ENCODE measurements at places on chromosomes 1 and 21. TPM values are rescaled to one million over a fixed set of nuclear protein-coding genes. Genes with fewer than 3 reads are reported as not detected.

- no peak for DNase-seq
These were observed 10.9 kb upstream of the IL20 start for GRCh38 chr1:206854401-206855129.

GRCh38 chr1:42322577-42322976 is 12.5 kb downstream of the FOXJ3 start:
- no peak for DNase-seq

- no peak for DNase-seq
These were observed 228.6 kb downstream of the COP1 start for GRCh38 chr1:175978476-175978875.

GRCh38 chr21:20351138-20351537 is 647.1 kb upstream of the NCAM2 start:
- no peak for DNase-seq

- no peak for DNase-seq
These were observed 96.6 kb upstream of the HNRNPU start for GRCh38 chr1:244960904-244961303.

GRCh38 chr1:42936309-42937078 is 22.2 kb downstream of the SLC2A1 start:
- DNase-seq, result no peak

- no peak for DNase-seq
These were observed 115.3 kb downstream of the CYYR1 start for GRCh38 chr21:26457817-26458216.

- no peak for DNase-seq
These were observed 68.4 kb downstream of the TLR5 start for GRCh38 chr1:223074445-223075300.

- DNase-seq, result no peak
These were observed 14.5 kb downstream of the HMGB4 start for GRCh38 chr1:33878392-33878791.

DNA sequence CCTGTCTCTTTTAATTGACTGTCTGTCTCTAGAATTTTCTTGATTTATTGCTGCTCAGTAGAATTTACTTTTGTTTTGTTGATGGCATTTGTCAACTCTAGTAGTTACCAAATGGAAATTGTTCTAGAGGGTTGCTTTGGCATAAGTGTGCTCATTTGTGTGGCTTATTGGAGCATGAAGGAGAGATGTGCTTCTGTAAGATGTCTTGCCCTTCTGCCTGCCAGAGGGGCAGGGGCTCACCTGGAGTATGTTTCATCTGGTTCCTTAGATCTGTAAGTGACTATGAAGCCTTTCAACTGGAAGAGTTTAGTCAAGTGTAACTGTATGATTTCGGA is 345.5 kb downstream of the DISC1 start:
- DNase-seq, result no peak

DNA sequence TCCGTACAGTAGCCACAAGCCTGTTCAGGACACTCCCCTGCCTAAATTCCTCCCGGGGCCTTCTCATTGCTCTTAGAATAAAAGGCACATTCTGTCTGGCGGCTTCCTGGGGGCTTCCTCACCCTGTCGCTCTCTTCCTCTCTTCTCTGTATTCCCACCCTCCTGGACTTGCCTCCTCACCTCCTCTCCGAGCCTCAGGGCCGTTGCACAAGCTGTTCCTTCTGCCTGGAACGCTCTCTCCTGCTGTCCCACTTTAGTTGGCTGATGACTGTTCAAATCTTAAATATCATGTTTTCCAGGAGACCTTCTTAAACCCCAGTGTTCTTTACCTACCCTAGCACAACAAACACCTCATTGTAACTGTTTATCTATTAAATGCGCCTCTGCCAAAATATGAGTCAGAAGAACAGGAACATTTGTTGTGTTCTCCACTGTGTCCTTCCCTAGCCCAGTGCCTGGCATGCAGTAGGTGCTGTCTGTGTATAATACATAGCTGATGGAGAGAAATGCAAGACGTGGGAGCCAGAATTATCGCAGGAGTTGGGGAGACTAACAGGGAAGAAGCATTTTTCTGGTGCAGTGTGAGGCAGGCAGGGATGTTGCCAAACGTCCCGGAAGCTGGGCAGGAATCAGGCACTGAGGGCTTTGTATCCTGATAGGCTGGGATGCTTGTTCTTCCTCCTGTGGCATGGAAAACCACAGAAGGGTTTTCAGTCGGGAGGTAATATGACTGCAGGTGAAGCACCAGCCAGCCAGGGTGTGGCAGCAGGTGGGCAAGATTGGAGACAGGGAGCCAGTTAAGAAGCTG is 24.1 kb upstream of the THRAP3 start:
- DNase-seq, result no peak

- DNase-seq, result no peak
These were observed 14.9 kb upstream of the ZMYM1 start for GRCh38 chr1:35064265-35064664.

- DNase-seq, result no peak
These were observed 159.2 kb downstream of the TRABD2B start for GRCh38 chr1:47837866-47838561.

DNA sequence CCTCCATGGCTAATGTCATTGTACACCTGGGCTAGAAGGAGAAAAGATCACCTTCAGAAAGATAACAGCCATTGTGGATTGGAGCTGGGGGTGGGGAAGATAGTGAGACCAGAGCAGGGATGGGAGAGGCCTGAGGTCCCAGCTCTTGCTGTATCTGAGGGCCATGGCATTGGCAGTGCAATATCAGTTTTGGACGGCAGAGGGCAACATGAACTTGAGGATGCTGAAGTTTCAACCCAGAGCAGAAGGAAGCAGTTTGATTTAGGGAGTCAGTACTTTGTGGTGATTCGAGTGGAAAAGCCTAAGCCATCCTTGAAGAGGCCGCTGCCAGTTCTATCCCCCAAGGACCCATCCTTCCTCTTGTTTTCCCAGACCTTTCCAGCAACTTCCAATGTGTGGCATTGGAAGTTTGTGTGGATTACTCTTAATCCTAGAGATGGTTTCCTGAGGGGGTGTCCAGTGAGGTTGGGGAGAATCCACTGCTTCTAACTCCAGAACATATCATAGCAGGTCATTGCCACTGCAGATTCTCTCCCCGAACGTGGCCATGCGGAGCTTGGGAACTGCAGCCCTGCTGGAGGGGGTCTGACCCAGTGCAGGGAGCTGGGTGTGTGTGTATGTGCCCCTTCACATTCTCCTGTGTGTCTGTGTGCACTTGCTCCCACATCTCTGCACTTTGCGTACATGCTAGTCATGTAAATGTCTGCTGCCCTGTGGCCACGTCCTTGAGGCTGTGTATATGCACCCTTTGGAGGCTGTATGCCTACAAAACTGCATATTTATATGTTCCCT is 24.1 kb downstream of the SLC26A9 start:
- DNase-seq, result peak; percentile 62

GRCh38 chr1:230857077-230857476 is 11.2 kb downstream of the C1orf198 start:
- DNase-seq, result no peak

The CYP4A11 gene
- total RNA-seq, result not detected

The CADM3 gene
- not detected for total RNA-seq

GRCh38 chr1:173353350-173353749 is 123.8 kb upstream of the PRDX6 start:
- no peak for DNase-seq

The VANGL1 gene
- 2.4 TPM for total RNA-seq

GRCh38 chr1:19511116-19511515 is 25.8 kb upstream of the CAPZB start:
- no peak for DNase-seq

DNA sequence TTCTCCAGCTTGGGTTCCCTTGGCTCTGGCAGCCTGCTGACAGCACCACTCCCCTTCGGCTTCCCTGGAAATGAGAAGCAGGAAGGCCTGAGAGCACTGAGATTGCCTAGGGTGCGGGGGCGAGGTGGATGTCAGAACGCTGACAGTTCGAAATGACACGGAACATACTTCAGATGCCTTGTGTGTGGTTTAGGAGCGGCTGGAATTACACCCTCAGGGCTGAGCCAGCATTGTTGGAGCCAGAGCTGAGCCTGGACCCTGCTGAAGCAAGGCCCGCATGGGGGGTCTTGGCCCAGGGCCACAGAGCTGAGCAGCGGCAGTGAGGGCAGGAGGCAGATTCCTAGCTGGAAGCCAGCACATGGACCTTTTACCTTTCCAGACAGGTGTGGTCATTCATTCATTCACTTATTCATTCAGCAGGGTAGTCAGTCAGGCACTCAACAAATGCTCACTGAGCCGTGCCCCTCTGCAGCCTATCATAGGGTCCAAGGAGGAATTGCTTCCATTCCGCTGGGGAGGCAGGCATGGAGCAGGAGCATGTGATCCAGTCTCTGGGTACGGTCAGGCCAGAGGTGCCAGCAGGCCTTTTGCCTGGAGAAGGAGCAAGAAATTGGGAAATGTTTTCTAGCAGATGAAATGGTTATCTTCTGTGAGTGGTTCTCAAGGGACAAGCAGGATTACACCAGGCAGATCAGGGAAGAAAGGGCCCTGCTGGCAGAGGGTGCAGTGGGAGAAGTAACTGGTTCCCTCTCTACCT is 6.6 kb upstream of the FOXE3 start:
- DNase-seq, result no peak

DNA sequence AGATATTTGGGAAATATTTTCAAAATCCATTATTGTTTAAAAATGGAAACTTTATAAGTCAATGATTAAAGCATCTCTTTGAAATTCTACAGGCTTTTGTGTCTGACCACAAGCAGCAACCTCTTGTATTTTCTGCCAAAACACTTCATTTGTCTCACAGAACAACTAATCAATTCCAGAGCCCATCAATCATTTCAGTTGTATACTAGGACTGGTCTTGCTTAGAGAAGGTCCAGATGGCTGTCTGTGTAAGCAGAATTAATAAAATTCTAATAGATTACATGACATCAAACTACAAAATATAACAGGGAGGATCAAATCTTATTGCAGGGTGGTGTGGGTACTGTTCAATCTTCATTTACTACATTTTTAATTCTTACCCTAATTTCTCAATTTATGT is 76.4 kb downstream of the ACBD6 start:
- DNase-seq, result no peak

The OR6F1 gene
- not detected for total RNA-seq

The CENPS gene
- 28.5 TPM for total RNA-seq

DNA sequence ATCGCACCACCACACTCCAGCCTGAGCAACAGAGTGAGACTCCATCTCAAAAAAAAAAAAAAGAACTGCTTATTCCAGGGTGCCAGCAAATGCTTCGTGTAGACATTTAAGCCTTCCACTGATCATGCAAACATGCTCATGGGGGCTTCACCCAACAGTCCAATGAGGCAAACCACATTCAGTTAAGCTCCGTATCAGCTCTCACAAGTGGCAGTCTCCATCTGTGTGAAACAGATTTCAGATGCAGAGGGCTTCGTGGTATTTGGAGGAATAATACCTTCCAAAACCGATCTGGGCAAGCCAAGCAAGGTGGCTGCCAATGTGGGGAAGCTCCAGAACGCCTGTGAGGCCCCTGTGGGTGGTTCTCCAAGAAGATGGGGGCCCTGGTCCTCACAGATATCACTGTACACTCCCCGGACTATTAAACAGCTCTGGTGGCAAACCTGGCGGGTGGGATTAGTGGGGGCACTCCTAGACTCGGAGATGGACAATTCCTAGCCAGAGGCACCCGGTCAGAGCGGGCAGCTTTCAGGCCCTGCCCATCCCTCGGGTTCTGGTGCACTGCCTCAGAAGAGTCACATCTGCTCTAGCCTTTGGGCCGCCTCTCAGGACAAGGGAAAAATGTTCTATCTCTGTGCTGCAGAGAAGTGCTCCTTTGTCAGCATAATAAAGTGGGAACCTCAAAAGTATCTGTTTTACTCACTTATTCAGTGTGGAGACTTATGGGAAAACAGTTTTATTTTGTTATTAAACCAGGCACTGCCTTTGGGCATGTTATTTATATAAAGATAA is 10.2 kb downstream of the CREG1 start:
- DNase-seq, result no peak

The SLAMF8 gene
- total RNA-seq, result 1.3 TPM

DNA sequence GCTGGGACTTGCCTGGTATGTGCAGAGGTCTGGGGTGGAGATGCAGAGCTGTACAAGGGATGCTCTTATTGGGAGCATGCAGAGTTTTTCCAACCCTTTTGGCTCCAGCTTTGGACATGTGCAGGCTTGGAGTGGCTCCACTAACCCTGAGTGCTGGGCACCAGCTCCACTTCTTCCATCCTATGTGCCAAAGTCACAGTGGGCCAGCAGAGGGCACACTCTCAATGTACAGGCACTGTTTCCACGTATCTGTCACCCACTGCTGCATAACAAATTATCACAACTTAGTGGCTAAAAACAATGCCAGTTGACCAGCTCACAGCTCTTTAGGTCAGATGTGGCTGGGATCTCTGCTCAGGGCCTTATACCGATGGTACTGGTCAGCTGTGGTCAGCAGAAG is 631.8 kb downstream of the AJAP1 start:
- peak; percentile 21 for DNase-seq

DNA sequence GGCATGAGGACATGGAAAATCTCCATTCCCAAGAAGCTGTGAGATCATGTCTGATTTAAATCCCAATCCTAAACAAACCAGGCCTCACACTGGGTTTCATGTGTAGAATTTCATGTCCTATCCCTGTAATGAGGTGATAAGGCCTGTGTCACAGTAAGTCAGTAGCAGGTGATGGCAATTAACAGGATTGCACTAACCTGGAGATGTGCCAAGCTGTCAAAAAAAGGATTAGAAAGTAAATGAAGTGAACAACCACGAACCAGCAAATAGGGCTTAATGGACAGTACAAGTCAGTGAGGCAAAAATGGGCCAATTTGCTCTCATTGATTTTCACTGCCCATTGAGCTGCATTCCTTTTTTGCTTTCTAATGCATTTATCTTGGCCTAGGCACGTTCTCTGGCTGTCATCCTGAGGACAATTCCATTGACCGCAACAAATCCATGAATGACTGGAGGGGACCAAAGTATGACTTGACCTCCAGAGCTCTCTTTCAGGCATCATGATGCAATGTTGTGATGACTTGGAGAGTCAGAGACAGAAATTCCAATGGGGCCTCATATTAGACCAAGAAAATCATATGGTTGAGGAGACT is 673.6 kb upstream of the ADGRL2 start:
- no peak for DNase-seq

DNA sequence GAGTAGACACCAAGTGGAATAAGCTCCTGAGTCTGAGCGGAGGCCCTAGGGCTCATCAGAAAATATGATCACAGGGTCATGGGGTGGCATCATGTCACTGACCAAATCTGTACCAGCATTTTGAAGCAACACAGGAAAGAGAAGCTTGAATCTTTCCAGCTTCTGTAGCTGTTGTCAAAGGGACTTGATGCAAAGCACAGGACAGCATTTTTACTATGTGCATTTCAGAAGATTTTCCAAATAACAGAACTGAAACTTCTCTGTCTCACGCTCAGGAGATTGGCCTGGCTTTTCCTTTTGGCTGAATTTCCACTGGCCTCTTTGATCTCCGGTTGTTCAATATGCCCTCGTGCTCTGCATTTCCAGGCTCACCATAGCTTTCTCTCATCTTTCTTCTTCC is 127.2 kb upstream of the ATP1B1 start:
- DNase-seq, result no peak

- peak; percentile 36 for DNase-seq
These were observed 710 bp downstream of the GLRX2 start for GRCh38 chr1:193104502-193104906.

The CATSPERE gene
- total RNA-seq, result 0.38 TPM

- no peak for DNase-seq
These were observed 89.8 kb upstream of the TMPRSS15 start for GRCh38 chr21:18493422-18493821.

The ALPL gene
- total RNA-seq, result not detected

GRCh38 chr1:184270556-184270955 is 116.3 kb upstream of the C1orf21 start:
- DNase-seq, result no peak
